ENCODE measurements at places on chromosomes 11 and 22.
A peak's percentile ranks its signal among the peaks of the same experiment; 100 is the strongest.

DNA sequence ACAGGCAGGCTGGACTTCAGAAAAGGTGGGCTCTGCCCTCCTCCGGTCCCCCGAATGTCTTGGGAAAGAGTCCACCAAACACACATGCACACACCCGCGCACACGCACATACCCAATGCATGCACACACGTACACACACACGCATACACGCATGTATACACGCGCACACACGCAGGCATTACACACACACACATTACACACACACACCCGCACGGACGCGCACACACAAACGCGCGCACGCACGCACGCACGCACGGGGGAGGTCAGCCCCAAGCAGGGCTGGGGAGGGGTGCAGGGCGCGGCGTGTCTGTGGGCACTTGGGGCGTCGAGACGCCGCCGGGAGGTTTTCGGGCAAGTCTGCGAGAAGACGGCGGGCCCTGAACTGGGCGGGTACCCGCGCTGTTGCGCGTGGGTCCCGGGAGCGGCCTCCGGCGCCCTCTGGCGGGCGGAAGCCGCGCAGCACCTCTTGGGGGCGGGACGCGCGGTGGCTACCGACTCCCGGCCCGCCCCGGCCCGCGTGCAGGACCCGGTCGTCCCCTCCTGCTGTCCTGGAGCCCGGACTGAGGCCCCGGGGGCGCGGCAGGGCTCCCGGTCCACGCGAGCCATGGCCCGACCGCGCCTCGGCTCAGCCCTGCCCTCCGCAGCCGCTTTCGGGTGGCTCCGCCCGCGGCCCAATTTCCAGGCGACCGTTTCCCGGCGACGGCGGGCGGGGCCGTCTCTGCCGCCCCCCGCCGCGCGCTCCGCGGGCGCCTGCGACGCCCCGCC lies 3.6 kb downstream of the SEPTIN5 start:
- peak; percentile 93 for DNase-seq

GRCh38 chr11:108589136-108589535 lies 4.4 kb downstream of the EXPH5 start:
- DNase-seq: no peak

GRCh38 chr11:6251990-6252473 lies 7.6 kb upstream of the CCKBR start:
- no peak for DNase-seq

- peak; percentile 64 for DNase-seq
Measured at GRCh38 chr11:107916671-107917241, 11.5 kb upstream of the RAB39A start.

DNA sequence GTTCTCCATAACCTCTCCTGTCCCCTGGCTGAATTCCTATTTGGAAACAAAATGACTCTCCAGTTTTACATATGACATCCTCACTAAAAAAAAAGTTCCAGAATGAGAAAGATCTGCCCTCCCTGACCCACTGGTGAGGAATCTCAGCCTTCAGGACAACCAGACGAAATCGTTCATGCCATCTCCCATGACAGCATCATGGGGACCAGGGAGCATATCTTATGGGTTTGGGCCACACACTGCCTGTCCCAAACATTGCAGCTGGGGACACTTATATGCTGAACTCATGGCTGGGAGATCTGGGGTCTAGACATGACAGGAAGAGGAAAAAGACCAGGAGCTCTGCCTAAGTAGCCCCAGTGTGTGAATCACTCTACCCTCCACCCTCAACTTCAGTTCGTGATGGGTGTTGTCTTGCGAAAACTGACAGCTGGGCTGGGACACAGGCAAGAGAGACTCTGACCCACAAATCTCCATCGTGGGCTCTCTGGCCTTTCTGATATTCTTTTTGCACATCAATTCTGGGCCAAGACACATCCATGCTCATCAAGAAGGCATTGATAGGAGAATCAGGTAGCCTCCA lies 102.0 kb downstream of the ZNF280B start:
- DNase-seq: no peak

- no peak for DNase-seq
Measured at GRCh38 chr22:39132871-39133524, 19.5 kb downstream of the CBX7 start.

DNA sequence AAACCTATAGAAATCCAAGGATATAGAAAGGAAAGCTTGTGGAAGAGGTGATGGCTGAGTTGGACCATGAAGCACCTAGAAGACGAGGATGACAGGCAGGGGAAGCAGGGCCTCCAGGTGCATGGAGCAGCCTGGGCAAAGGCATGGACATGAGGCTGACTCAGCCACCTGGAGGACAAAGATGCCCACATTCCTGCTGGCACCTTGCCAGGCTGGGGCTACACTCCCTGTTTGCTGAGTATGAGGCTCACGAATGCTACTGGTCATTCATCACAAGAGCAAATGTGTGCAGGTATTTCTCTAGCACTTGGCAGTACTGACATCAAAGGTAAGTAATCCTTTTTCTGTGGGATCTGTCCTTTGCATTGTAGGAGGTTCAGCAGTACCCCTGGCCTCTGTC lies 7.1 kb upstream of the SCGB2A1 start:
- DNase-seq: no peak

GRCh38 chr11:131675121-131675888 lies 304.9 kb downstream of the NTM start:
- DNase-seq: no peak

- no peak for DNase-seq
Measured at GRCh38 chr22:29157759-29158535, 47.7 kb upstream of the EMID1 start.

- DNase-seq: no peak
Measured at GRCh38 chr11:43969543-43969942, 27.1 kb downstream of the C11orf96 start.

DNA sequence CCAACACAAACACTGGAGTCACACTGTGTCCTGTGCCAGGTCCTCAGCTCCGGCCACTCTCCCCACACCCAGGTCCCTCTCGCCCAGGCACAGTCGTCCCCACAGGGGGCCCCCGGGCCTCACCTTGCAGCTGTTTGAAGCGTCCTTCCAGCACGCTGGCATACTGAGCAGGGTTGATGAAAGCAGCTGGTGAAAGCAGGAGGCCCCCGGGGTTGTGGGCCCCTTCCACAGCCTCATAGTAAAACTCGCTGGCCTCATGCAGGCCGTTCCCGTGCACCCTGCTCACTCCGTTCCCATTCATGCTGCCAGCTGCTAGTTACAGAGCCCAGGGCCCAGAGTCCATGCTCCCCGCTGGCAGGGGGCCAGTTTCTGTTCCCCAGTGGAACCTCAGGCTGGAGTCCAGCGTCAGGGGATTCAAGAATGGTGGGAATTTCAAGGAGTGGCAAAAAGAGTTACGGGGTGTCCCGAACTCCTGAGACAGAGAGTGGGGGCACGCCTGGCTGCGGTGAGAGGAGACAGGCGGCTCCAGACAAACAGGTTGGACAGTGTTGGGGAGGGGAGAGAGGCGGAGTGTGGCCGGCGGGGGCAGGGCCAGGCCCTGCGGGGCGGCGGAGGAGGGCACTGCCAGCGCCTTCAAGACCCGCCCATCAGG lies 10.6 kb downstream of the SPTBN2 start:
- no peak for DNase-seq

Data from activated CD8-positive, alpha-beta memory T cell treated with anti-CD3 and anti-CD28 coated beads, Interleukin-2, amount 50 U/mL, for 48 hours (primary cell).